Mesendoderm (in vitro differentiated cells): ENCODE measurements at places on chromosomes 5 and 9.
A peak's percentile ranks its signal among the peaks of the same experiment; 100 is the strongest.

DNA sequence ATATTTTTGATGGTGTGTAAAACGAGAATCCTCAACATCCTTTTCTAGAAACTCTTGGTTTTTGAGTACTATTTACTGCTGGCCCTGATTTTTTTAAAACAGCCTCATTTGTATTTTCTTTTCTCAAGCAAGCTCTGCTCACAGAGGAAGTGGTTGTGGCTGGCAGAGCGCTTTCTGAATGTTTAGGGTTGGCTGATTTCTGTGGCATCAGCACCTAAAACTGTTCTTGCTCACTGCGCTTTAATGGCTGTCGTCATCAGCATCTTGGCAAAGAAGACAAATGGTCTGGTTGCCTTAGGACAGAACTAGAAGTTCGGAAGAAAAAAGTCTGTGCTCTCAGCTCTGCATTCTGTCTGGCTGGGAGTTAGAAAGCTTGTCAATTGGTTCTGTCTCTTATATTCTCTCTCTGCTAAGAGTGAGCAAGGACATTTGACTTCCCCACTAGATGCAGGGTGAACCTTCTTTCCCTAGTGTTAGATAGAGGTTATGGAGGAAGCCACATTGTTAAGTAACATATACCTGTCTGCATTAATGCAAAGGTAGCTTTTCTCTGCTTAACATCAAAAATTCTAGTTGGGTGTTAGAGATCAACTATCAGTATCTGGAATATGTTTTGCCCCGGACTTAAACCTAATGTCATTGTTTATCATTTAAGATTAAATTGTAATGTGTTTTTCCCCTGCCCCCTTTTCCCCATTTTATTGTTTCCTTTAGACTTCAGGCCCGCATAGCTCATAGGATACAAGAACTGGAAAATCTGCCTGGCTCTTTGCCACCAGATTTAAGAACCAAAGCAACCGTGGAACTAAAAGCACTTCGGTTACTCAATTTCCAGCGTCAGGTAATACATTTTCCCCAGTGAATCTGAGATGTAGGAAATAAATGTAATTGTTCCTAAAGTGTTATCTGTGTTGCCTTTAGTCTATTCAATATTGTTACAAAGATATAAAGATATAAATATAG lies 39.0 kb downstream of the SMARCA2 start:
- DNase-seq, result no peak

GRCh38 chr5:173640156-173640804 lies 23.8 kb upstream of the BOD1 start:
- no peak for DNase-seq

- DNase-seq, result no peak
These were observed 122.3 kb downstream of the PAX5 start for GRCh38 chr9:36911601-36912412.

DNA sequence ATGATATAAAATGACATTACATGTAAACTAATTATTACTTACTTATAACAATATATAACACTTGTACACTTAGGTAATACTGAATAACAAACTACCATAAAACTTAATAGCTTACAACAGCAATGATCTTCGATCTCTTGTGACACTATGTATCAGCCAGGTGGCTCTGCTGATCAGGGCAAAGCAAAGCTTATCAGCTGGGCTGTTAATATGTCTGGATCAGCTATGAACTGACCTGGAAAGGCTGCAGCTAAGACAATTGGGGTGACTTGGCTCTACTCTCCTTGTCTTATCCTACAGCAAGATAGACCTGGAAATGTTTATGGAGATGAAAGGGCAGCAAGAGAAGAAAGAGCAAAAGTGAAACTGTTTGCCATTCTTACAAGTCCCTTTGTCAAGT lies 511.3 kb downstream of the TLR4 start:
- peak; percentile 1 for DNase-seq

- no peak for DNase-seq
These were observed 25.3 kb downstream of the ARRDC3 start for GRCh38 chr5:91357806-91358205.

GRCh38 chr5:171420431-171421241 lies 1.2 kb downstream of the FGF18 start:
- no peak for DNase-seq

DNA sequence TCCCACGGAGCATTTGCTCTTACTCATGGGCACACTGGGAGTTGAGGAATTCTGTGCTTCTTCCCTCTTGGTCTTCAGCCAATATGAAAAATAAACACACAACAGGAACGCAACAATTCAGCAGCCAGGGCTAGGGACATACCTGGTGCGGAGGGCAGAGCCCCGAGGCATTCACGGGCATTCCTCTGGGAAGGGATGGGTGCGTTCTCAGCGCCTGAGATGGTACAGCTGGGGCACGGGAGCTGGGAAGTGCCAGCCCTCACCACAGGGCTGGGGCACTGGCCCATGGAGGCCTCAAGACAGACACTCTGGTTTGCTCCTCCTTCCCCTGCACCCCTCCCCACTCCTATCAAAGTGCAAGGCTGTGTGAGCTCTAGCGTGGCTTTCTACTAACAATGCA lies 2.1 kb downstream of the SLC6A3 start:
- no peak for DNase-seq

GRCh38 chr5:176728831-176729251 lies 81.5 kb upstream of the UNC5A start:
- DNase-seq, result no peak

GRCh38 chr9:133589454-133590227 lies 19.5 kb downstream of the FAM163B start:
- DNase-seq, result peak; percentile 75

- DNase-seq, result no peak
These were observed 108.5 kb downstream of the UBAP2 start for GRCh38 chr9:33939924-33940874.

DNA sequence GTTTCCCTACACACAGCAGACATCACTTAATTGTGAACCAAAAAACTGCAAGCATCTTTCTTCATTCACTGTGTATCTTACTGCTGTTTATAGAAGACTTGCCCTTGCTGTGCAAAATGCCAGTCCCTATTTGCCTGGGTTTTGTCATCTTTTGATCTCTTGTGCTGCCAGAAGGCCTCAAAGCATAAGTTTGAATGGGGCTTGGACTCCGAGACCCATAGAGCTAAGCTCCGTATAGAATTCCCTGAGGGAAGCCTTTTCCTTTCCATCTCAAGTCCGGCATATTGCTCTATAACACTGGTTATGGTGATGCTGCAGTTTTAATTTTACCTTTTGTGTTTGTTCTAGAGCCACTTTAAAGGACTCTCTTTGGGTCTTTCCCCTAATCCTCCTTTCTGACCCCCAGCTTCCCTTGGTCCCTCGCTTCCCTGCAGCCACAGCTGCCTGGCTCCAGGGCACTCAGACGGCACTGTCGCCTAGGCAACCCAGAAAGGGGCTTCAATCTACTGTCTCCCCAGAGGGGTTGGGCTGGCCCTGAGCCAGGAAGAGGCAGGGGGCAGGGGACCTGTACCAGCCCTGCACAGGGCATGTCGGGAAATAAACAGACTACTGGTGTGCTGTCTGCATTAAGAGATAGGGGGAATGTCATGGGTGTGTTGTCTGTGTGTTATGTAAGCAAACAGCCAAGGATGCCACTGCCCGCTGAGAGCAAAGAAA lies 73.4 kb upstream of the MELK start:
- DNase-seq, result no peak

- DNase-seq, result no peak
These were observed 95.4 kb upstream of the LIFR start for GRCh38 chr5:38651806-38652205.
